ENCODE measurements at places on chromosomes 1 and 21.

DNA sequence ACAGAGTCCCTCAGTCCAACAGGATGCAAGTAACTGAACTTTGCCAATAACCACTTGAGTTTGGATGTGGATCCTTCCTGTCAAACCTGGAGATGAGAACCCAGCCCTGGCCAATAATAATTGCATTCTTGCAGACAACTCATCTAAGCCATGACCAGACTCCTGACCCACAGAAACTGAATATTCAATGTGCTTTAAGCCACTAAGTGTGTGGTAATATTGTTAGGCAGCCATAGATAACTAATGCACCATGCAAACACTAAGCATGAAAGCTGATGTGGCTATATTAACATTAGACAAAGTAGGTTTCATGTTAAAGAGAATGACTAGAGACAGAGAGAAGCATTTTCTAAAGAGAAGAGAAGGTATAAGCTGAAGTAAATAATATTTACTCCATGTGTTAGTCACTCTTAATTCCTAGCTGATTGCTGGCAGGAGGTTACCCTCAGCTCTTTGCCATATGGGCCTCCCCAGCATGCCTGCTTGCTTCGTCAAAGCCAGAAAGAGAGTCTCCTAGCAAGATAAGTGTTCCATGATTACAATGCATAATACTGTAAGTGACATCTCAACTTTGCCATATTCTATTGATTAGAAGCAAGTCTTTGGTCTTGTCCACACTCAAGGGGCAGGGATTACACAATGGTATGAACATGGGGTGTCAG, 276.4 kb upstream of the PLXNA2 start:
- DNase-seq, result no peak

- DNase-seq, result no peak
Measured at GRCh38 chr1:212506666-212507065, 73.9 kb downstream of the NENF start.

- DNase-seq, result no peak
Measured at GRCh38 chr1:115705085-115705951, 63.2 kb downstream of the CASQ2 start.

DNA sequence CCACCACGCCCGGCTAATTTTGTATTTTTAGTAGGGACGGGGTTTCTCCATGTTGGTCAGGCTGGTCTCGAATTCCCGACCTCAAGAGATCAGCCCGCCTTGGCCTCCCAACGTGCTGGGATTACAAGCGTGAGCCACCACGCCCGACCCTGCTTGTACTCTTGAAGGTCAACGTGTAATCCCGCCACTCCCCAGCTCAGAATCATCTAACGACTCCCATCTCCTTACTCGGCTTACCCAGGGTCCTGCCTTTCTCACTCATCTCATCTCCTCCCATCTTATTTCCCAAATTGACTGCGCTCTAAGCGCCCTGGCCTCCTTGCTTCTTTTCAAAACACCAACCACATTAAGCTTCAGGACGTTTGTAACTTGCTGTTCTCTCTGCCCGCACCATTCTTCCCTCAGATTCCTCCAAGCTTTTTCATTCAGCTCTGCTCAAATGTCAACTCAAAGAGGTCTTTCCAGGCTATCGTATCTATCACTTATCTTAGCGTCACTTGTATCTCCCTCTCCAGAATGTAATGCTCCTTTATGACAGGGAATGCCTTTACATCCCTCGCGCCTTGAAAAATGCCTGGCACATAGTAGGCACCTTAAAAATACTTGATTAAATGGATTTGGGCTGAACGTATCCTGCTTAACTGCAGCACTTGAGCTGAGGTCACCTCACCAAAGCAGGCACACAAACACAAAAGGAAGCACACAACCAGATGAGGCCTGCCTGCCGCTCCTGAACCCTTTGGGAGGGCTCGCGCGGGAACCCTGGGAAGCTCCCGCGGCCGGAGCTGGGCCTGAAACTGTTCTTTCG, 1.4 kb upstream of the USP1 start:
- DNase-seq, result no peak

DNA sequence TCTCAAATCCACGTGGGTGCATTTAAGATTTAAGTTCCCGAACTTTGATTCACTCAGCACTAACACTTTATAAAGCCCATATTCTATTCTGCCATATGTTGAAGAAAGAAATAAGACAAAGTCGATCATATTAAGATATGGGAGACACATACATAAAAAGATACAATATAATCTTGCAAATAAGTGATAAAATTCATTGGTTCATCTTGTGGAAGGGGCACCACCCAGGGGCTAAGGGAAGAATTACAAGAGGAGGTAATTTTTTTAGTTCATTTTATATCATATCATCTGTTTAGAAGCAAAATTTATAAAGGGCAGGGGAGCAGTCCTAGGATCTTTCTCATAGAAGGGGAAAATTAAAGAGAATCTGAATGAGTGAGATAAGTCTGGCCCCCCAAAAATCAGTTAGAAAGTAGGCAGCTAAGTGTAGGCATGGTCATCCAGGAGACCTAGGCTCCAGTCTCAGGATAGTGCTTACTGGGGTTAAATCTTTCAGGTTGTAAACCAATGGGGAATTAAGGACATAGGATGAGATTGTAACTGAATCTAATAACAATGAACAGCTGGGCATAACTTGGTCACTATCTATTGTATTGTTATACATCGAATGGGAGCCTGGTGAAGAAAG, 124.2 kb upstream of the L1TD1 start:
- no peak for DNase-seq

Data from NCI-H1092 (cell line).